ENCODE measurements at places on chromosomes 11 and 22.

DNA sequence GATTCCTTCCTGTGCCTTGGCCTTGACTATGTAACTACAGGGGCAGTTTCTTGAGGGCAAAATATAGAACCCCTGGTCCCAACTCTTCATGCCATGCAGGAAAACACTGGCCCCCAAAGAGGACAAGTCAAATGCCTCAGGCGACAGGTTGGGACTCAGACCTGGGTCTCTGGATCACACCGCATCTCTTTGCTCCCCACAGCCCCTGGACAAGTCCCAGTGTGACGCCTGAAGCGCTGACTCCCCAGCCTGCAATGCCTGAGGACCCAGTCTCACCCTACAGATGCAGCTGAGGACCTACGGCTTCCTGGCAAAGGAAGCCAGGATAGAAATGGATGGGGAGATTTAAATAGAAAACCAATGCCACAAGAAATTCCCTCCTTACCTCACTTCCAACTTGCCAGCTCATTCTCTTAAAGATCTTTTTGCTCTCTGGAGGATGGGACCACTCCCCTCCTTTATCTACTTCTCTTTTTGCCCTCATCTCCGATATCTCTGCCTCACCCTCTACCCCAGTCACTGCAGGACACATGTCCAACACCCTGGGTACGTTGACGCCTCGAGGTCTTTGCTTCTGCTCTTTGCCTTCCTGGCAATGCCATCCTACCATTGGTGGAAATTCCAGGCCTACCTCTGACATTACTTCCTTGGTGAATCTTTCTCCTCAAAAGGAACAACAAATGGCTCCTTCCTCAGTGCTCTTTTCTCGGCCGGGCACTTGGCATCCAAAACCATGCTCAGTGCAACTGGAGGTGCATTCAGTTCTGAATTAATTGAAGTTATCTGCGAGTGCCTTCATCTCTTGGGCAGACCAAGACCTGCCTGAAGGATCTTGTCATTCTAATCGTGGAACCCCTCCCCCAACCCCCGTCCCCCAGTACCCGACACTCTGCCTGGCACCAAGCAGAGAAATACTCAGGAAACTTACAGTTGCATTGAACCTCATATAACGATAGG lies 2.0 kb upstream of the PRDM11 start:
- DNase-seq, result no peak

DNA sequence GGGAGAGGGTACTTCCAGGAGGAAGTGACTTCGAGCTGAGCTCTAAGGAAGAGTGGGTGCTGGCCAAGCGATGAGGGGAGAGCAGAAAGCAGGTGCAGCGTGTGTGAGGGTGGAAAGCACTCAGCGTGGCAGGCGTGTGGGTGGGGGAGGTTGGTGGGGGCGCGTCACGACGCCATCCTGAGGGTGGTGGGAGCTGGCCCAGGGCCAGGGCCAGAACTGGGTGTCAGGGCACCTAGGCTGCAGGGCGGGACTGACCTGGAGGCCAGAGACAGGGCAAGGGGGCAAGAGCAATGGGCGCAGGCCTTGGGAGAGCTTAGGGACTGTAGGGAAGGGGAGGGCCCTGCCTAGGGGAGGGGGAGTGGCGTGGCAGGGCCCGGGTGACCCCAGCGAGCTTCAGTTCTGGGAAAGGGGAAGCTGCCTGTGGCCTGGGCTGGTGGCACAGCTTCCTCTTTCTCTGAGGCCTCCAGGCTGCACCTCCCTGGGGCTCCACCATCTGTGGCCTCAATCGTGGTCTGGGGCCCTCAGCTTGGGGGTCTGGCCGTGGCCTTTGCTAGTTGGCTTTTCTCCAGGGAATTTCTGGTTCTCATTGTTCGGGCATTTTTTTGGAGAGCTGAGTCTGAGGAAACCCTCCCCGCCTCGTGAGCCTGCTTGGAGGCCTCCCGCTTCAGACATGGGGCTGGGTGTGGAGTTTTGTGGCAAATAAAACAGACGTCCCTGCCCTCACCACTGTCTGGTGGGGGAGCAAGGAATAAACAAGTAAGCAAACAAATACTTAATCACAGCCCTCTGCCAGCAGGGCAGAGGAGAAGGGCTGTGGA lies 8.9 kb downstream of the RELT start:
- no peak for DNase-seq

- no peak for DNase-seq
These were observed 58.7 kb downstream of the AHNAK start for GRCh38 chr11:62487738-62488551.

- DNase-seq, result no peak
These were observed 21.0 kb upstream of the MIEF1 start for GRCh38 chr22:39481054-39481453.

- DNase-seq, result no peak
These were observed 28.5 kb upstream of the ELF5 start for GRCh38 chr11:34542089-34542488.

DNA sequence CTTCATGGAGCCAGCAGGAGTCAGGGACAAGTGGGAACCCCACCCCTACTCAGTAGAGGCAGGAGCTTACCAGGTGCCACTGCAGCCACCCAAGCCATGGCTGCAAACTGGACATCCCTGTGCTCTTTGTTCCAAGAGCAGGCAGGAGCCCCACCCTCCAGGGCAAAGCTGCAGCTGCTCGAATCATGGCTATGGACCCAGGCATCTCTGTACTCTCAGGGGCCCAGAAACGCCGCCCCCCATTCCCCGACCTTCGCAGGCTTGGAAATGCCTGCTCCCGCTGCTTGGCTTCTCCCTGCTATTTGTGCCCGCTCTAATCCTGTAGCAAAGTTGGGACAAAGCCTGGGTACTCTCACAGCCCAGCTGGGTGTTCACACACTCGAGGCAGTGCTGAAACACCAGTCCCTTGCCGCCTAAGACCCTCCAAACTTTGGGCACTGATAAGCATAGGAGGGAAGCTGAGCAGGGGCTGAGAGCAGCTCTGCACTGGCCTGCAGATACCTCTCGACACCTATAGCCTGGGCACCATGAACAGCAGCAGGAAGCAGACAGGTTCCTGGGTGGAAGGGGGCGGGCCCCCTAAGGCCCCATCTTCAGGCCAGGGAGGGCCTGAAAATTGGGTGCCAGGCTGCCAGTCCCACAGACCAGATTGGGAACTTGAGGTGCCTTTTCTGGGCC lies 402.4 kb downstream of the LRRC4C start:
- no peak for DNase-seq

DNA sequence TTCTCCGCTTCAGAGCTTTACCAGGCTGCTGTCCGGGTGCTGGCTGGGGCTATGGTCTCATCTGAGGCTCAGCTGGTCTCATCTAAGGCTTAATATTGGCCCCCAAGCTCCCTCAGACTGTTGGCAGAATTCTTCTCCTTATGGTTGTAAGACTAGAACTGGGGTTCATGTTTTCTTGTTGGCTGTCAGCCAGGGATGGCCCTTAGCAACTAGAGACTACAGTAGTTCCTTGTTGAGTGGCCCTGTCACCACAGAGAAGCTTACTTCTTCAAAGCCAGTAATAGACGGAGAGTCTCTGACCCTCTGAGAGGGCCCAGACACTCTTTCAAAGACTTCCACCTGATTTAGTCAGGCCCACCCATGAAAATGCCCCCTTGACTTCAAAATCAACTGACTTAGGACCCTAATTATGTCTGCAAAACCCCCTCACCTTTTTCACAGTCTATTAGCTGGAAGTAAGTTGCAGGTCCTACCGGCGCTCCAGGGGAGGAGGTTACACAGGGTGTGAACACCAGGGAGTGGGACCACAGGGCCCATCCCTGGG lies 24.2 kb upstream of the TREH start:
- DNase-seq, result no peak

DNA sequence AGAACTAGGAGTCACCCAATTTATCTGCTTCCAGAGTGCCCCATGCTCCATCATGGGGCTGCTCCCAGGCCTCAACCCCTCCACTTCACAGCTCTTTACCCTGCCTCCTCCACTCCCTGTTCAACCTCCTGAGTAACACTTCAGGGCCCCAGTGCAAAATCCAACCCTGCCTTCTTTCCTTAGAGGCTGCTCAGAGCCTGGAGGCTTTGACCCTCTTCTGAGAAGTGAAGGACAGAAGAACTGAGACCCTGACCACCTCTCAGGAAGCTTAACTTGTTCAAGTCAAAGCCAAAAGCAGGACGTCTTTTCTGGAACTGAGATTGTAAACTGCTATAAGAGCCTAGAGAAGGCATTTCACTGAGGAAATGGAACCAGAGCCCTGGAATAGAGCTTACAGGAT lies 15.5 kb downstream of the EIF3F start:
- DNase-seq, result no peak

DNA sequence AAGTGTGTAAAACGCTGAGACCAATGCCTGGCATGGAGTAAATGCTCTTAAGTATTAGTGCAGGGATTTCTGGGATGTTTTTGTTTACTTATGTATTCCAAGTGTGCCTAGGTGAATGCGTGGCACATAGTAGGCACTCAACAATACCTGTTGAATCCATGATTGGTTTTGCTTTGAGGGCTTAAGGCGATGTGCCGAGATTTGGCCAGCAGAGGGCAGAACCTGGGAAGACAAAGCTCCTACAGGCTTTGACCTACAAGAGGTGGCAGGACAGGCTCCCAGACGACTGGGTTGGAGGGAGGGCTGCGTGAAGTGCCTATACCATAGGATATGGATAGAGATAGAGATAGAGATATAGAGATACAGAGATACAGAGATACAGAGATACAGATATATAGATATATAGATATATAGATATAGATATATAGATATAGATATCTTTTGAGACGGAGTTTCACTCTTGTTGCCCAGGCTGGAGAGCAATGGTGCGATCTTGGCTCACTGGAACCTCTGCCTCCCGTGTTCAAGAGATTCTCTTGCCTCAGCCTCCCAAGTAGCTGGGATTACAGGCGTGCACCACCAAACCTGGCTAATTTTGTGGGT lies 13.9 kb downstream of the KCNE3 start:
- DNase-seq, result peak; percentile 78

DNA sequence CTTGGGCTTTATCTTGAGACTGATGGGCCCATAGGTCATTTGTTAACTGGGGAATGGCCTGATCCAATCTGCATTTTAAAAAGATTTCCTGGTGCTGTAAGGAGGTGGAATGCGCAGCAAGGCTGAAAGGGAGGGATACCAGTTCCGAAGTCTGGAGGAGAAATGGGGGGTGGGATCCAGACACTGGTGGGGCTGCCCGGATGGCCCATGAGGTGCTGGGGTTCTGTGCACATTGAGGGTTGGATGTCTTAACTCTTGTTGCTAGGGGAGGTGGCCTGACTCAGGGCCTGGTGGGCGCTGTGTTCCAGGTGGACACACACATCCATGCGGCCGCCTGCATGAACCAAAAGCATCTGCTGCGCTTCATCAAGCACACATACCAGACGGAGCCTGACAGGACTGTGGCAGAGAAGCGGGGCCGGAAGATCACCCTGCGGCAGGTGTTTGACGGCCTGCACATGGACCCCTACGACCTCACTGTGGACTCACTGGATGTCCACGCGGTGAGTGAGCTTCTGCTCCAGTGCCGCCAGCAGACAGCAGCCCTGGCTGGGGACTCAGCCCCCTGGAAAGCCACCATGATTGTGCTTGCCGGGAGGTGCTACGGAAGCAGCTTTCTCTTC lies 38.1 kb downstream of the AMPD3 start:
- no peak for DNase-seq

DNA sequence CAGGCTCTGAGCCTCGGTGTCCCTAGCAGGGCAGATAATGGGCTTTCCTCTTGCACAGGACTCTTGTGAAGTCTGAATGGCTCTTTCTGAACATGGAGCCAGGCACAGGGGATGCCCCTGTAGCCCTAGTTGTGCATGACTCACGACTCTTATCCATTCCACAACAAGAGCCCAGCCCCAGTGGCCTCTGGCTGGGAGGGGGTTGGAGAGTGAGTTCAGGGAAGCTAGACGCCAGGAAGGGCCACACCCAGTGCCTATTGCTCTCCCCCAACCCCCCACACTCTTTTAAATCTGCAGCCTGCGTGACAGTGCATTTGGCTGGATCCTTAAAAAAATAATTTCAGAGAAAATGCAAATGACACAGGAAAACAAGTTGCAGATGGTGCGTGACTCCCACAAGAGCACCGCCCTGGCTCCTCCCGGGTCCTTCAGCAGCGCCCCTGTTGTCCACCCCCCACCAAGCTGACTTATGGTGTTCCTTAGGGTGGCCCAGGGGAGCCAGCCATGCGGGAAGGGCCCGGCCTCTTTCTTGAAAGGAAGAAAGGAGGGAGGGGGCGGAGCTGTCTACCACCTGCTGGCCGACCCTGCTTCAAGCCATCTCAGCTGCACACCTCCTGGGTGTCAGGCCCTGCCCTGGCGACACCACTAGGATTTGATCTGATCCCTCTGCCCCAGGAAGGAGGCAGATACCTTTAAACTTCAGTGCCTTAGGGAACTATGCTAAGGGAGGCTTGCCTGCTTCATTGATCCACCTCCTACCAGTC lies 74.7 kb downstream of the MN1 start:
- DNase-seq, result peak; percentile 92

- DNase-seq, result no peak
These were observed 142.7 kb upstream of the CTSC start for GRCh38 chr11:88480223-88480622.

DNA sequence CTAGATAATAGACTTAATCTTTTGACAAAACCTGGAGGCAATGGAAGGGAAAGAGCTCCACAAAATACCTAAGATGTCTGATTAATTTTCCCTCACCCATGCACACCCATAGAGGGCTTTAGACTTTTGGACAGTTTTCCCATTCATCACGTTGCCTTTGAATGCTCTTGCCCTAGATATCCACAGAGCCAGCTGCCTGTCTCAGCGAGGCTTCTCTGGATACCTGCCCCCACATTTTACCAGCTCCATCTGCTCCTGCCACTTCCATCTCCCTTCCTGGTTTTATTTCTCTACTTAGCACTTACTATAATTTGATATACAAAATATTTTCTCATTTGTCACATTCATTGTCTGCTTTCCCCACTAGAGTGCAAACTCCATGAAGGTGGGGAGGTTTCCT lies 136.8 kb downstream of the FDX1 start:
- DNase-seq, result no peak

- no peak for DNase-seq
These were observed 442.4 kb upstream of the ISX start for GRCh38 chr22:34623580-34623979.

DNA sequence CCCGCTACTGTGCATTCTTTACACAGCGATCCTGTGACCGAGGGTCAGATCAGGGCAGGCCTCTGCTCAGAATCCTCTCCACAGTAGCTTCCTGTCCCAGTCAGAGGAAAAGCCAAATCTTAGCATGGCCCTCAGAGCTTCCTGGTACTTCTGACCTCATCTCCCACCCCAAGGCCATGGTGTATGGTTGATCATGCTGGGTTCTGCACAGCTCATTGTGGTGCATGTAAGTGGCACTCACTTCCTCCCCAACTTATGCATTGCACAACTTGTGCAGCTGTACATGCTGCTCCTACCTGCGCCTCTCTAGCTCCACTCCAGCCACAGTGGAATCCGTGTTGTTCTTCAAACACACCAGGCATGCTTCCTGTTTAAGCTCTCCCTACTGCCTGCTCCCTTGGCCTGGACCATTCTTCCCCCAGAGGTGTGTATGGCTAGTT lies 20.3 kb downstream of the BMAL1 start:
- no peak for DNase-seq

Data from ELF-1 (cell line).